ENCODE measurements at places on chromosomes 16 and 17.

- DNase-seq = no peak
Measured at GRCh38 chr17:50239937-50240336, 34.3 kb upstream of the TMEM92 start.

GRCh38 chr17:41959336-41960095 is 7.1 kb upstream of the CNP start:
- DNase-seq = peak; percentile 34

- no peak for DNase-seq
Measured at GRCh38 chr16:58904291-58904690, 170.2 kb upstream of the GOT2 start.

DNA sequence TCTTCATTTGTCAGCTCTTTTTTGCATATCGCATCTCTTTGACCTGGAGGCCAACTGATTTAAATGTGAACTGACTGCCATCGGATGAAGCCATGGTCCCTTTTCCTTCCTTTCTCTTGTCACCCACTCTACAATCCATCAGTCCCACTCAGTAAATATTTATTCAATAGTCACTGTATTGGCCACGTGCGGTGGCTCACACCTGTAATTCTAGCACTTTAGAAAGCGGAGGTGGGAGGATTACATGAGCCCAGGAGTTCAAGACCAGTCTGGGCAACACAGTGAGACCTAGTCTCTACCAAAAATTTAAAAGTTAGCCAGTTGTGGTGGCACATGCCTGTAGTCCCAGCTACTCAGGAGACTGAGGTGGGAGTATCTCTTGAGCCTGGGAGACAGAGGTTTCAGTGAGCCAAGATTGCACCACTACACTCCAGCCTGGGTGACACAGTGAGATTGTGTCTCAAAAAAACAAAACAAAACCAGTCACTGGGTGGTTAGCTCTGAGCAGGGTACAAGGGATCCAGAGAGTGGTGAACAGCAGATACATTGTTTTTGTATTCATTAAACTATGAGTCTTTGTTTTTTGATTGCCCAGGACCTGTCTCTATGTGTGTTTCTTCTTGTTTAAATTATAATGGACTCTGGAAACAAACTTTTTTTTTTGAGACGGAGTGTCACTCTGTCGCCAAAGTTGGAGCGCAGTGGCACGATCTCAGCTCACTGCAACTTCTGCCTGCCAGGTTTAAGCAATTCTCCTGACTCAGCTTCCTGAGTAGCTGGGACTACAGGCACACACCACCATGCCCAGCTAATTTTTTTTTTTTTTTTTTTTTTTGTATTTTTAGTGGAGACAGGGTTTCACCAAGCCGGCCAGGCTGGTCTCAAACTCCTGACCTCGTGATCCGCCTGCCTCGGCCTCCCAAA is 6.9 kb downstream of the PHAF1 start:
- DNase-seq = no peak

- no peak for DNase-seq
Measured at GRCh38 chr17:61128661-61129115, 271.0 kb upstream of the TBX2 start.

DNA sequence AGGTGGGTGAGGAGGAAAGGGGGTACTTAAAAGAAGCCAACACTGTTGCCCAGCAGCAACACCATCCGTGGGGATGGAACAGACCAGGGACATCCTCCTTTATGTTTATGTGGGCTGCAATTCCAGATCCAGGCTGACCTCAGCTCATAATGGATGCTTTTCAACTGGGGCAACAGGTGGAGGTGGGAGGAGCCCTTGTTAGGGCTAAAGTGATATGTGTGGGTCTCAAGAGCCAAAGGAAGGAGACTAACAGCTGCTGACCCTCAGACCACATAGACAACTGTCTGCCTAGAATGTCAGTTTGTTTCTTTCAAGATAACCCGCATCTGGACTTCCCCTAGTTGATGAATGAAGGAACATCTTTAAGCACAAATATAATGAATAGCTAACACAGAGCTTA is 2.0 kb upstream of the INPP5K start:
- DNase-seq = no peak

All from left lung (tissue), 14 donors.